ENCODE measurements at places on chromosomes 16 and 17.

GRCh38 chr16:81431554-81432353 is 12.9 kb upstream of the CMIP start:
- peak; percentile 83 for DNase-seq

DNA sequence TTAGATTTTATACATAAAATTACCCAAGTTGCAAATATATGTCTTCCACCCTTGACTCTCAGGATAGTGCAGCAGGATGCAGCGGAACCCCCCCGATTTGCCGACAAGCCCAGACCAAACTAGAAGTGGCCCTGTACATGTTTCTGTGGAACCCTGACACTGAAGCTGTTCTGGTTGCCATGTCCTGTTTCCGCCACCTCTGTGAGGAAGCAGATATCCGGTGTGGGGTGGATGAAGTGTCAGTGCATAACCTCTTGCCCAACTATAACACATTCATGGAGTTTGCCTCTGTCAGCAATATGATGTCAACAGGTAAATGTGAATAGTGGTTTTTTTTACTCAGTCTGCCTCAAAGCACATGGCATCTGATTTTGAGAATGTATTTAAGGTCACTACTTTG is 70.7 kb downstream of the OMG start:
- no peak for DNase-seq

GRCh38 chr16:49600976-49601375 is 227.4 kb downstream of the C16orf78 start:
- no peak for DNase-seq

GRCh38 chr17:17191346-17191792 is 14.8 kb downstream of the PLD6 start:
- DNase-seq: peak; percentile 77

DNA sequence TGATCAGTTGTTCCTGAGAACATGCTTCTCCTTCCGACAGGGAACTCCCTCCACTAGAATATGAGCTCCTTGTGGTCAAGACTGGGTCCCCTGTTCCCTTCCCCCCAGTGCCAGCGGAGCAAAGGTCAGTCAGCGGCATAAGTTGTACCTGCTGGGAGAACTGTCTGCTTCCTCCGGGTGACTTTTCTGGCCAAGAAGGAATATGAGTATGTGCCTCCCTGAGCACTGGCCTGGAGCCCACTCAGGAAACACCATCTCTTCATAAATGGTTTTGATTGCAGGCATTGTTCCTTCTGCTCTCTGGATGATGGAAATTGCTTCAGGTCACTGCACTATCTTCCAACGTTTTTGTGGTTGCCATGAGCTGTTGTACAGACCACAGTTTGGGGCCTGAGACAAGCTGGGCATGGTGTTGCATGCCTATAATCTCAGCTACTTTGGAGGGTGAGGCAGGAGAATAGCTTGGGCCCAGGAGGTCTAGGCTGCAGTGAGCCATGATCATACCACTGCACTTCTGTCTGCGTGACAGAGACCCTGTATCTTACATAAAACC is 2.9 kb upstream of the P4HB start:
- DNase-seq: peak; percentile 53

DNA sequence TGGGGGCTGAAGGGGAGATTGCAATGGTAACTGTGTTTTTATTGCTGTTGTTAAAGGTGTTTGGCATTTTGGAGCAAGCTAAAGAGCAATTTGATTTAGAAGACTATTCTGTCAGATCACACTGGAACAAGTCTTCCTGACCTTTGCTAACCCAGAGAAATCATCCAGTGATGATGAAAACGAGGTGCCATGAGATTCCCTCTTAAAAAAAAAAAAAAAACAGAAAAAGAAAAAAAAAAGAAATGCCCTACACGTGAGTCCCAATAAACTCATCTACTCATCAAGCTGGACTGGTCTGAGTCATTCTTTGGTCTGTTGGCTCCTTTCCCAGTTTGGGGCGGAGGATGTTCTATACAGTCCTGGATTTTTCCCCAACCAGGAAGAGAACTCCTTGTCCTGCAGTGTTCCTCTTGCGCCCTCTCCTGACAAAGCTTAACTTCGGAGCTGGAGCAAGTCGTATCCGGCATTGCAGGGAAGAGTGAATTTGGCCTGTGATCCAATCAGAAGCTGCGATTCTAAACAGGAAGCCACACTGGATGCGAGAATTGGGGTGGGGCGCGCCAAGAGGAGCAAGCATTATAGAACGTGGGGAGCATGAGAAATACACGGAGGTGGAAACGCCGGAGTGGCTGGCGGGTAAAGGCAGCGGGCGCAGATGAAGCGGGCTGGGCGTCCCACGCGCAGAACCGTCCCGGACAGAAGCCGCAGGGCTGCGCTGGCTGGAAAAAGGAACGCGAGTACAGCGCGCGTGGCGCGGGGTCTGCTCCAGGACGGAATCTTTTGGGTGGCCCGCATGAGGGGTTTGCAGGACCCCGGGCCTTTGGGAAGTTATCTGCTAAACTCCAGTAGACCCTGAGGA is 22.4 kb upstream of the CRYM start:
- peak; percentile 100 for DNase-seq

- DNase-seq: no peak
Observed at GRCh38 chr17:73906896-73907870, 262.9 kb upstream of the SDK2 start.

DNA sequence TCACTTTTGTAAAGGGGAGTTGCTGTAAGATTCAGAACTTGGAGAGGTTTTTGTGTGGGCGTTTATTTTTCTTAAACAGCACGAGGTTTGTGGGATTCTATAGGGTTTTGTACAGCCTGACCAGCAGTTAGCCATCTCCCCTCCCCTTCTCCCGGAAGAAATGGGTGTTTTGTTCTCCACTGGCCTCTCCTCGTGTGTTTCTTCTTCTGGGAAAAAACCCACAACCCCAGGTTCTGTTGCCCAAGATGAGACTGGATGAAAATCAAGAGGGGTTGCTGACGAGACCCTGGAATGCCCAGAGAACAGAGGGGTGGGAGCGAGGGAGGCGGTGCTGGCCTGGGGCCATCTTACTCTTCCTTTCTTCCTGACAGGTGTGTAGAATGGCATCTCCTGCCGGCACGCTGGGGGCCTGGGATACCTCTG is 186.1 kb downstream of the MSI2 start:
- no peak for DNase-seq

DNA sequence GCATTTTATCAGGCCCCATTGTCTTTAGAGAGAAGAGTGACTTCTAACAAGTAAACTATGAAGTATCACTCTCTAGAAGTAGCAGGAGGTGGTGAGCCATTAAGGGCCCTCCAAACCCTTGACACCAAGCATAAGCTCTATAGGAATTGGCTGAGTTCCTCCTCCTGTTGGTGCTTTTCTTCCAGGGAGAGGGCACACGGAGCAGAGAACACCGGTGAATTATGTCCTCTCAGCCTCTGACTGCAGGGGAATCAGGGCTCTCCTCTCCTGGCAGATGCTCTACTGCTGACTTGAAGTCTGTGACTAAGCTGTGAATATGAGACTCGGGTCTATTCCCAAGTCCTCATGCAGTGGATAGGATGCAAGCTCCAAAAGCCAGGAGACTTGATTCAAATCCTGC is 32.3 kb downstream of the CHD9 start:
- DNase-seq: peak; percentile 50

DNA sequence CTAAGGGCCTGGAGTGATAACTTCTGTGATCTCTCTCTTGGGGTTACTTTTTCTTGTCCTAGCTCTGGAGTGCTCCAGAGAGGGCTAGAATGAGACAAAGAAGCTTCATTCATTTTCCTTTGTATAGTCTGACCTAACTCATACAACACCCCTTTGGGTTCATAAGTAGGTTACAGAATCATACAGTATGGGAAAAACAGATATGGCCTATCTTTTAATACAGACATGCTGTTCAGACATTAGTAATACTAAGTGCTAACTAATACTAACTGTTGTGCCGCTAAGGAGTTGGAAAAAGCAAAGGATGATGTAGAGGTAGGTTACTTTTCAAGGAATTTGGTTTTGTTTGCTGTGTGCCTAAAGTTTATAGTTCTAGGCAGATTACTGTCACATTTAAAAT is 84.7 kb downstream of the NLK start:
- no peak for DNase-seq

- no peak for DNase-seq
Observed at GRCh38 chr17:77382356-77382911, 241.7 kb downstream of the SEC14L1 start.

DNA sequence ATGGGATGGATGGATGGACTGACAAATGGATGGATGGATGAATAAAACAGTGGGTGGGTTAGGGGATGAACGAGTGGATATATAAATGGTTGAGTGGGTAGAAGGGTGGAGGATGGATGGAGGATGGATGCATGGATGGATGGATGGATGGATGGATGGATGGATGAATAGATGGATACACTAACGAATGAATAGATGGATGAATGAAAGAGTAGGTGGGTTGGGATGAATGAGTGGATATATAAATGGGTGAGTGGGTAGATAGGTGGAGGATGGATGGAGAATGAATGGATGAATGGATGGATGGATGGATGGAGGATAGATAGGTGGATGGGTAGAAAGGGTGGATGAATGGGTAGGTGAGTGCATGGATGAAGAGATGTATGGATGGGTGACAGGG is 62.1 kb downstream of the CDYL2 start:
- DNase-seq: no peak

GRCh38 chr16:24491731-24492130 is 47.6 kb upstream of the RBBP6 start:
- DNase-seq: no peak

- DNase-seq: peak; percentile 34
Observed at GRCh38 chr17:82876149-82876548, 36.3 kb upstream of the ZNF750 start.

- peak; percentile 17 for DNase-seq
Observed at GRCh38 chr16:22659933-22660332, 149.2 kb downstream of the NPIPB5 start.

- no peak for DNase-seq
Observed at GRCh38 chr16:64096689-64097088, 1025.2 kb downstream of the CDH11 start.

DNA sequence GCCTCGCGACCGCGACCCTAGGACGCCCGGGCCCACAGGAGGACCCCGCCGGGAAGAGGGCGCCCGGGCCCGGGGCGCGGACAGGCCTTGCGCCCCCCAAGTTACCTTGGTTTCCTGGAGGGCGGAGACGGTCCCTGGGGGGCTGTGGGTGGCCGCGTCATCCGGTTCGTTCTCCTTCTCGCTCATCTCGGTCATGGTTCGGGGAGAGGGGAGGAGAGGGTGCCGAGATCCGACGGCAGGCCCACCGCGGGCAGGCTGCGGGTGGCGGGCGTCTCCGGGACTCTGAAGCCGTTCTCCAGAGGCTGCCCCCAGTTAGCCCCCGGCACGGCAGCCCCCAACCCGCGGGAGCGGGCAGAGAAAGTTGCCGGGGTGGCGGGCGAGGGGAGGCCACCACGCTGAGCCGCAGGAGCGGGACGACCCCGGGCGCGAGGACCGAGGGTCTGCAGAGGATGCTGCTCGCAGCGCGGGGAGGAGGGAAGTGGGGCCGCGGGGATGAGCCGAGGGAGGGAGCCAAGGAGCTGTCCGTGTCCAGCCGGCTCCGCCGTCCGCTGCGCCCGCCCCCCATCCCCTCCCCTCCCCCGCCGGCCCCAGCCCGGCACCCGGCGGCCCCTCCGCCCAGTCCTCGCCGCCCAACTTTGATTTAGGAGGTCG is at the start of gene STAC2:
STAC2 (minus strand) TSS at position 638 of the 651 bp plus-strand sequence; CDS start at position 195, 443 bp downstream.
- no peak for DNase-seq

DNA sequence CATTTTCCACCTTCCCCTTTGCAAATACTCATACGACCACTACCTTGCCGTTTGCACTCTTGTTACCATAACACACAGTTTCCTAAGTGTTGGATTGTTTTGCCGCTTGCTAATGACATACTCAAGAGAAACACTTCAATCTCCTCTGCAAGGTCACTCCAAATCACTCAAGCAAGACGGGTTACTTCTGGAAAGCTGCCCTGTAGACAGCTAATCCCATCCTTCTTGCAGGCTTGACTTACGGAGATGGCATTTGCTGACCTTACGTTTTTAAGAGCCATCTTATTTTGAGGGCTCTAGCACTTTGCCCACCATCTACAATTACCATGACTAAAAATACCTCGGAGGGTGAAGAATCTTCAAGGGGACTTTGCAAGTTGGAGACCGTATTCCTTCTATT is 46.2 kb downstream of the MYH3 start:
- DNase-seq: no peak

- no peak for DNase-seq
Observed at GRCh38 chr17:19703106-19703827, 13.1 kb downstream of the SLC47A2 start.

GRCh38 chr17:82846061-82846691 is 6.4 kb upstream of the ZNF750 start:
- DNase-seq: no peak

- no peak for DNase-seq
Observed at GRCh38 chr17:61757168-61757567, 106.2 kb downstream of the BRIP1 start.

- no peak for DNase-seq
Observed at GRCh38 chr17:63445571-63445953, 544 bp downstream of the CYB561 start.

GRCh38 chr17:39724731-39725130 is 5.6 kb downstream of the MIEN1 start:
- no peak for DNase-seq

GRCh38 chr16:85418978-85419491 is 194.1 kb upstream of the GSE1 start:
- DNase-seq: no peak

- no peak for DNase-seq
Observed at GRCh38 chr17:49549691-49550678, 25.7 kb upstream of the NXPH3 start.

GRCh38 chr16:84979516-84979915 is 31.8 kb downstream of the ZDHHC7 start:
- no peak for DNase-seq

DNA sequence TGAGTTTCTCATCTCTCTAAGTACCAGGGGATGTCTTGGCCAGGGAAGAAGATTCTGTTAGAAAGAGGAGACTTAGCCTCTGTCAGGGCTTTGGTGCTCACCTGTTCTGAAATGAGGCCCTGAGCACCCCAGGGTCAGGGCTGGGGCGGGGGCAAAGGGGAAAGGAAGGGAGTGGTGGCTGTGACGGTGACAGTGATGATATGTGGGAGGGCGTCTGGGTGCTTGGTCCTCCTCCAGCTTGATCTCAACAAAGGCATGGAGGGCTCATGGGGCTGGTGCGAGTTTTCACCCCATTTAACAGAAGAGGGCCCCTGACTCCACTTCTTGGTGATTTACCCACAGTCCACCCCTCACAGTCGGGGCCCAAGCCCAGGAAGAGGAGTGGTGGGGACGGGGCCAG is 15.1 kb downstream of the SOX8 start:
- no peak for DNase-seq

DNA sequence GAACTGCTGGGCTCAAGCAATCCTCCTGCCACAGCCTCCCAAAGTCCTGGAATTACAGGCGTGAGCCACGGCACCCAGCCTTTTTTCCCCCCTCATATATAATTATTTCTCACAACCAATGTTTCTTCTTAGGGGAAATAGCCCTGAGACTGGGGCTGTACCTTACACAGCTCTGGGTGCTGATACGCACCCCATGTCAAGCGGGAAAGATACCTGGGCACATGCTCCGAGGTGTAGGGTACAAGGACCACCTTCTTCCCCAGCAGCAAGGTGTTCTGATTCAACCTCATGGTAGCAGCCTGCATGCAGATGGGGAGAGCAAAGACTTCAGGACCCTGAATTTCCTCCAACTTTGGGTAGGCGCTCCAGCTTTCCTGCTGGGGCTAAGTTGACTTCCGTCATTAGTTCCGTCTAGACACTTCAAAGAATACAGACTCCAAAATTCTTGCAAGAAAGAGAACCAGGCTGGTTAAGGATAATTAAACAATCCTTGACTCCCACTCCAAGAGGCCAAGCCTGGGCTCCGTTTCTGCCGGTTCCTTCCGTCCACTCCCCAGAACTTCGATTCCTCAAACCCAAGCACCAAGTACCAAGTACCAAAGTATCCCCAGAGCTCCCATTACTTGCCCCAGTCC is 619 bp downstream of the NAT9 start:
- no peak for DNase-seq

GRCh38 chr16:80741724-80742123 is 62.7 kb downstream of the CDYL2 start:
- DNase-seq: peak; percentile 57
